ENCODE measurements at places on chromosomes 1 and 21.
A peak's percentile ranks its signal among the peaks of the same experiment; 100 is the strongest.

- DNase-seq: no peak
Measured at GRCh38 chr1:230509281-230509977, 83.3 kb upstream of the PGBD5 start.

DNA sequence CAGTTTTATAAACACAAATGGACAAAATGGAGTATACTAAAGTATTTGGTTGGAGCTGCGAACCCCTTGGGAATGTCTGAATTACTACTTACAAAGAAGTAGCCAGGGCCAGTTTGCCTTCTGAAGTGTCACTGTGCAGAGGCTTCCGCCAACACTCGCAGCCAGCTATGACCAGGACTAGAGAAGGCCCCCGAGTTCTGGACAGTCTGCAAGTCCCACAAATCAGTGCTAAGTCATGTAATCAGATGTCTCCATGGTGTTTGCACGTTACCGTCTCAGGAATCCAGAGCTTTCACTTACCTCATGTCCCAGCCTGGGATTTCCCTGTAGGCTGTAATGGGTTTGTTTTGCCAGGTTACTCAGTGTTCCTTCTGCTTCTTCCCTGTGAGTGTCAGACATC lies 106.6 kb upstream of the SPAG17 start:
- DNase-seq: no peak

- DNase-seq: no peak
Measured at GRCh38 chr1:218575079-218575478, 229.9 kb downstream of the TGFB2 start.

DNA sequence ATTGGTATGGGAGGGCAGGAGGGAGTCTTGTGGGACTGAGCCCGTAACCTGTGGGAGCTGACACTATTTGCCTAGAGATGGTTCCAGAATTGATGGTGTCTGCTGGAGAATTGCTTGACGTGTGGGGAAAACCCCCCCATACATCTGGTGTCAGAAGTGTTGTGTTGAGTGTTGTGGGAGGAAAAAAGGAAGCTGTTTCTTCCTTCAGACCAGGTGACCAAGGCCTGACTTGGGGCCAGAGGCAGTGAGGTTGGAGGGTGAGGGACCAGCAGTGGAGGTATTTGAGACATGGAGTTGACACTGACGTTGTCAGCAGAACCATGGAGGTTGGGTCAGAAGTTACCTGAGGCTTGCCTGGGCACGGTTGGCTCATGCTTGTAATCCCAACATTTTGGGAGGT lies 8.3 kb downstream of the SHISAL2A start:
- no peak for DNase-seq

- DNase-seq: peak; percentile 74
Measured at GRCh38 chr1:172638885-172639831, 19.7 kb upstream of the FASLG start.

GRCh38 chr1:90313778-90314177 lies 318.9 kb downstream of the ZNF326 start:
- no peak for DNase-seq

GRCh38 chr1:56340977-56341376 lies 238.4 kb downstream of the PLPP3 start:
- DNase-seq: no peak

- no peak for DNase-seq
Measured at GRCh38 chr1:17791055-17791390, 35.9 kb downstream of the ACTL8 start.

GRCh38 chr1:166703726-166704462 lies 135.4 kb upstream of the POGK start:
- DNase-seq: no peak

DNA sequence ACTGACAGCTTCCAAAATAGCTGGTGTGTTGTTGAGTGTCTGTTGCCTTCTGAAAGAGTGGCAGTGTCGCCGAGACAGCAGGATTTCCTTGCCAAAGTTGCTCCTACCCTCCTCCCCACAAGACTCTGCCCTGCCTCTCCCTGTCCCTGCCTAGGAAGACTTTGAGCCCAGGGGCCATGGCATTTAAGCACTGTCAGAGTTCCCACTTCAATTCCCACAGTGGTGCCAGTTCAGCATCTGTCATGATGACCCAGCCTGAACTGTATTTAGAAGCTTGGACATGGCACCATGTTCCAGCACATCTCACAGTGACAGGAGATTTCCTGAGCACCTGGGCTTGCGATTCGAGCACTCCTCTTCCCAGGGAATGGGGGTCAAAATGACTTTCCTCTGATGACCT lies 43.6 kb downstream of the TBX15 start:
- DNase-seq: no peak

DNA sequence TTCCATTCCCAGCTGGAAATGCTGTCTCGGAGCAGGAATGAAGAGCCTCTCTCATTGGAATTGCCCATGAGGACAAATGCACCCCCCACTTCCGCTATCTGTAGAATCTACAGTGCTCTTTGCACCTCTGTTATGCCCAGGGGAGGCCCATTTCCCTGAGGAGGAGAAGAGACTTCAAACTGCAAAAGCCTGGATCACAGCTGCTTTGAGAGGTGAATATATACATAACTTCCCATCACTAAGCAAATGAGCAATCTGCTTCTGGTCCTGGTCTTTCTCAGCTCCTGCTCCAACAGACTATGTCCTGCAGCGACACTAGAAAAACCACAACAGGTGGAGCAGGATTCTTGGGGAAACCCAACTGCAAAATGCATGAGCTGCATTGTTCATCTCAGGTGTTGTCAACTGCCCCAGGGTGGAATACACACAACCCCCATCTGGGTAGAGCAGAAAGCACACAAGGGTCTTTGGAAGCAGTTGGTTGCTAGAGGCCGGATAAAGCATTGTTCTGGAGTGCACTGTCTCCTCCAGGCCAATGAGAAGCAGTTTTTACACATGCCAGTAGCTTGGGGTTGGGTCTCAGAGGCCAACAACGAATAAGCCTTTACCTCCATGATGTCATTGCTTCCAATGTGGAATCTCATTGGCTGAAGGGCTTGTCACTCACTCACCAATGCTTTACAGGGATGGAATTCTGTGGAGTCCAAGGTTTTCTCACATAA lies 67.7 kb upstream of the RAB4A start:
- DNase-seq: no peak

DNA sequence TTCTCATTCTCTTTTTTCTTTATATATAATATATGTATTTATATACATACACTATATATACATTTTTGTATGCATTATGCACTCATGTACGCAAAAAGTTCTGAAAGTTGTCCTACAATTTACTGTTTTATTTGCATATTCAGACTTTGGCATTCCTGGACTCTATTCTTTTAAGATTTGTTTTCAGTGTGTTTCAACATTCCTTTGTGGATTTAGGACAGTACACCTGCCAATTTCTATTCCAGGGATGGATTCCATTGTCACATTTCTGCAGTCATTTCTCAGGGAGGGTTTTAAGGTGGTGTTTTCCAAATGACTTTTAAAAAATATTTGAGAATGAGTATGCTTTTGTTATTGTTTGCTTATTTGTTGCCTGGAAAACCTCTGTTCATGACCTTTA lies 76.2 kb downstream of the TPR start:
- no peak for DNase-seq

DNA sequence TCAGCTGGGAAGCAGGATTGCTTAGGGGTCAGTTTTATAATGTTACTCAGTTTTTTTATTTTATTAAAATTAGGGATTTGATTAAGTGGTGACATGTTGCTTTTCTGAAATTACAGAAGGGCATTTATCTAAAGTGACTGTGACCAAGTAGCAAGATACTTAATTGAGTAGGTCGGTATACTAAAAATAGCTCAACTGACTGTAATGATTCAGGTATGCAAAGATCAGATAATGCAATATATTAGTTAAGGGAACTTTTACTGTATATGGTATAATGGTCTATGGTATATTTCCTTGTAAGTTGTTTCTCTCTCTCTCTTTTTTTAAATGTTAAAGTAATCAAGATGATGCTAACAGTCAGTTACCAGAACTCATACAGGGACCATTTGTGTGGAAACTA lies 26.2 kb downstream of the RLF start:
- DNase-seq: no peak

- DNase-seq: no peak
Measured at GRCh38 chr1:62043154-62043553, 151.5 kb upstream of the L1TD1 start.

- DNase-seq: no peak
Measured at GRCh38 chr1:92366040-92366395, 67.2 kb downstream of the RPAP2 start.

- no peak for DNase-seq
Measured at GRCh38 chr1:25818569-25818968, 1.2 kb upstream of the MTFR1L start.

GRCh38 chr1:206684003-206684402 lies 702 bp upstream of the MAPKAPK2 start:
- no peak for DNase-seq

DNA sequence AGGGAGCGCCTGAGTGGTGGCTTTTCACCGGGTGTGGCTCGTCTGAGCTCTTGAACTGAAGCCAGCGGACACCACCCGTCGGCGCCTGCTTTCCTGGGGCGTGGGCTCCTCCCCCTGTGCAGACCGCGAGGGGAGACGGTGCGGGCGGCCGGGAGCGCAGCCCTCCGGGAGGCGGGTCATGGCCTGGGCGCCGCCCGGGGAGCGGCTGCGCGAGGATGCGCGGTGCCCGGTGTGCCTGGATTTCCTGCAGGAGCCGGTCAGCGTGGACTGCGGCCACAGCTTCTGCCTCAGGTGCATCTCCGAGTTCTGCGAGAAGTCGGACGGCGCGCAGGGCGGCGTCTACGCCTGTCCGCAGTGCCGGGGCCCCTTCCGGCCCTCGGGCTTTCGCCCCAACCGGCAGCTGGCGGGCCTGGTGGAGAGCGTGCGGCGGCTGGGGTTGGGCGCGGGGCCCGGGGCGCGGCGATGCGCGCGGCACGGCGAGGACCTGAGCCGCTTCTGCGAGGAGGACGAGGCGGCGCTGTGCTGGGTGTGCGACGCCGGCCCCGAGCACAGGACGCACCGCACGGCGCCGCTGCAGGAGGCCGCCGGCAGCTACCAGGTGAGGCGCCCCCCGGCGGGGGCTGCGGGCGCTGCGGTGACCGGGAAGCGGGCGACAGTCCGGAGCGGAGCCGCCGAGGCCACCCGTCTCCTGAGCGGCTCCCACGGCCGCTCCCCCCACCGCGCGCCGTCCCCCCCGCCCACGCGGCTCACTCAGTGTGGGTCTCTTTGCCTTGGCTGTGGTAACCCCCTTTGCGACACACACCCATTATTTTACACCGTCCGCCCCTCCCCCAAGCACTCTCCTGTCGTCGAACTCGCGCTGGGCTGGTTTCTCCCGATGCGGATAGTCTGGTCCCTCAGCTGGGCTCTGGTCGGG lies at the start of gene TRIM58:
Gene TRIM58 (plus strand): TSS at position 119 of the 916 bp plus-strand sequence. CDS start 60 bp downstream, at position 179.
- no peak for DNase-seq

GRCh38 chr1:239891621-239892358 lies 199.9 kb upstream of the FMN2 start:
- no peak for DNase-seq

DNA sequence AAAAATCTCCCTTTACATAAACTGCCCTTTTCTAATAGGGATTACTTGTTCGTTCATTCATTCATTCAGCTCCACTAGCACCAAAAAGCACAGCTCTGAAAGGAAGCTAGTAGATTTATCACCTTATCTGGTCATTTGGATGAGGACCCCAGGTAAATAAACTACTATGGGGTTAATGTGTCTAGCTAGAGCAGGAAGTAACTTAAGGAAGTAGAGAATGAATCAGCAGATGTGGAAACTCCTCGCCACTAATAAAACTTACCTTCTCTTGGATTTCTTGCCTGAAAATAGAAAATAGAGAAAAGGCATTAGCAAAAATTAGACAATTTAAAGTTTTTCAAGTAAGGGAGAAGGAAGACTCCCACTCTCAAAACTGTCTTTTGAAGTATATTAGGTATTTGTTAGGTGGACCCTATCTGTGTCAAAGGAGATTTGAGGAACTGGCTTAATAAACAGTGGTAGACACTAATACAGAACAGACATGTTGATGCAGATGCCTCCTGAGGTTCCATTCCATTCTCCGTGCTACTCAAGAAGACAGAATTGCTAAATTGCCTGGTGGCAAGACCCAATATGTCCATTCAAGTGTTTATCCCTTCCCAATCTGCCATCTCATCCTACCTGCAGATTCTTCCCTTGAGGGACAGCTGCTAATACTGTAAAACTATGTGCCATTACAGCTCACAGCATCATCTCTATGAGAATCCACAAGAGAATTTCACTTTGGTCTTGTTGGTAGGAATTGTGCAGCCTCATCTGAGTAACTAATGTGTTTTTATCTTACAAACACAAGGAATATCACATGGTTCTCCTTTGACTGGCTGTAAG lies 14.9 kb downstream of the SELL start:
- DNase-seq: no peak

DNA sequence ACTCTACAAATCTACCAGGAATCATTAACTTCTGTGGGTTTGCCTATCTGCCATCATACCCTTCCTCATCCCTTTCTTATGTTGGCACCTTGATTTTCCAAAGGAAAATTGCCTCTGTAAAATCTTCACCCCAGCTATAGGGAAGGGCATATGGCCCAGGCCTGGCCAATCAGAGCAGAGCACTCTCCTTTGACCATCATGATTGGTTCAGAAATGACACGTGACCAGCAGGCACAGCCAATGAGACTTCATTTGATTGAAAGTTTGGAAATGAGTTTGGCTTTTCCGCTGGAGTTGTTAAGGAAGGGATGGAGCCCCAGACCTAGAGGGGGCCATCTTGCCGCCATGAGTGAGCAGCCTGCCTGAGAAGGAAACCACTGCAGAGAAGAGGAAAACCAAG lies 35.1 kb upstream of the IFFO2 start:
- no peak for DNase-seq

DNA sequence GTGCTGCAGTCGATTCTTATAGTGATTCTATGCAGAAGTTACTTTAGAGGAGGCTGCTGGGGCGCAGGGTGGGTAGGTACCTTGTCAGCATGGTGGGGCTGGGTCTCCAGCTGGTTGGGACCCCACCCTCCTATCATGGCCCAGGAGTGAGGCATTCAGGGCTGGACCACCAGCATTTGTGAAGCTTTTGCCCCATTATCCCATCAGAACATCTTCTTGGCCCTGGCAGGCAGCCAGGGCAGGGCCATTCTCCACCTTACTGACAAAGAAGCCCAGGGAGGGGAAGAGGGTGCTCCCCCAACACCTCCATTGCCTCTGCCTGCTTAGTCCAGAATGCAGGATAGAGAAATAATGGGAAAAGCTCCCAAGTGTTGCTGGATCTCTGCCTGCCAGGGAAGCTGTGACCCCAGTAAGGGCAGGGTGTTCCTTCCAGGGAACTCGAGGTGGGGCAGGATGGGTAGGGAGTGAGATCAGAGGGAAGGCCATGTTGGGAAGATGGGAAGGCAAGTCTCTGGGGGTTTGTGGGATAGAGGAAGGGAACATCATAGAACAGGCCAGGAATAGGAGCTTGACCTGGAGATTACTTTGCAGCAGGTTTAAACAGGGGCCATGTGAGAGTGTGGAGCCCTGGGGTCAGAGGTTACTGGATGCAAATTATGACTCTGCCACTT lies 16.2 kb upstream of the SLC2A1 start:
- no peak for DNase-seq

DNA sequence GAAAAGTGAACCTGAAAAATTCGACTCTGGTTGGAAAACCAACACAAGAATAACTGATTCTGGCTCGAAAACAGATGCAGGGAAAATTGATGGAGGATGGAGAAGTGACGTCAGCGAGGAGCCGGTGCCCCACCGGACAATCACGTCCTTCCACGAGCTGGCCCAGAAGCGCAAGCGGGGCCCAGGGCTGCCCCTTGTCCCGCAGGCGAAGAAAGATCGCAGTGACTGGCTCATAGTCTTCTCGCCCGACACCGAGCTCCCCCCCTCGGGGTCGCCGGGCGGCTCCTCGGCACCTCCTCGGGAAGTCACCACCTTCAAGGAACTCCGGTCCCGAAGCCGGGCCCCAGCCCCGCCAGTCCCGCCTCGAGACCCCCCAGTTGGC lies 1.9 kb downstream of the RUSC1 start:
- no peak for DNase-seq

GRCh38 chr21:16866851-16867250 lies 646.0 kb upstream of the CXADR start:
- no peak for DNase-seq
